ENCODE measurements at places on chromosomes 2 and 18.

DNA sequence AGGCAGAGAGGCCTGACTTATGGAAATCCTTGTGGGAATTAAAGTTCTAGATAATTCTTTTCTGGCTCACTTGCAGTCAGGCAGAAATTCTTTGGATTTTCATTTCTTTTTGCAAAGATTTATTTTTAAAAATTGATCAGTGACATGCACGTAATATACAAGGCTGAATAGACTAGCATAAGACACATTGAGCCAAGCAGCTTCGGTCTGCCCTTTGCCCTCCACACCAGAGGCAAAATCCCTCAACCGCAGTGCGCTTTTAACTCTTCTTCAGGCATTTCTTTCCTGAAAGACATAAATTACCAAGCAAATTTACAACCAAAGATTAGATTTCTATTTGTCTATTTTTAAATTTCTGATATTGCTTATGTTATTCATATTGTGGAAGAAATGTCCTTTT lies 227.9 kb downstream of the LOXHD1 start:
- DNase-seq, result no peak

GRCh38 chr18:4821801-4822200 lies 366.7 kb upstream of the DLGAP1 start:
- no peak for DNase-seq

DNA sequence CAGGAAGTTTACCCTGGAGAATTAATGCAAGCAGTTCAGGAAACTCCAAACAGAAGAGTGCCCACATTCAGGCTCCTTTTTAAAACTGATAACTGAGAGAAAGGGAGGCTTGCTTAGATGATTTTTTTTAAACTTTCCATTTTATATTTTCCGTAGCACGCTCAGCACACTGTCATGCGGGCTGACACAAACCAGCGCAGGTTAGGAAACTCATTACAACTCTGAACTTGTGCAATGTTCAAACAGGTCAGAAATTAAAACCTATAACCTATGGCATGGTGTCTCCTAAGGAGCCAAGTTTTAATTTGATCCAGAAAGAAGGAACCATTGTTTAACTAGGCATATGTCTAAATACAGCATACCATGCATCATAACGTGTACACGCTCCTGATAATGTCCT lies 117.7 kb upstream of the SMIM21 start:
- no peak for DNase-seq

DNA sequence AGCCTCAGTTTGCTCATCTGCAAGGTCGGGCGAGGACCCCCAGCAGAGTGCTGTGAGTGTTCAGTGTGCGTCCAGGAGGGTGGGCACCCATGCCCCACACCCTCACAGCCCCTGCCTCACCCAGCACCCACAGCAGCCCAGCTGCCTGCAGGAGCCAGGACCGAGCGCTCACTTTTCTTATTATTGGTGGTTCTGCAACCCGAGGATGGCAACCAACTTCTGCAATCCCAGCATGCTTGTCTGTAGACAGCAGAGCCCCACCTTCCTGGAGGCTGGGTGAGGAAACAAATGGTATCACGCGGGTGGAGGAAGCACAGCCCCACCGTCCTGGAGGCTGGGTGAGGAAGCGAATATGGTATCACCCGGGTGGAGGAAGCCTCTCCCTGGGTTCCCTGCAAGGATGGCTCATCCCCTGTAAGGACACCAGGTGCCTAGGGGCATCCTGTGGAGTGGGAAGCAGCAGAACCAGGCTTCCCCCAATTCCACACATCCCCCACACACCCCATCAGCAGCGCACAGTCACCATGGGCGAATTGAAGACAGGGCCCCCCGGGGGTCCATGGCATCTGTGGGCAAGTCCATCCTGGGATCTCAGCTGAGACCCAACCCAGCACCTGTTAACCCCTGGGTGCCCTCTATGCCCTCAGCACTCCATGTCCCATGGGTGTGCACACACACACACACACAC lies 220.5 kb upstream of the RAB6C start:
- no peak for DNase-seq

DNA sequence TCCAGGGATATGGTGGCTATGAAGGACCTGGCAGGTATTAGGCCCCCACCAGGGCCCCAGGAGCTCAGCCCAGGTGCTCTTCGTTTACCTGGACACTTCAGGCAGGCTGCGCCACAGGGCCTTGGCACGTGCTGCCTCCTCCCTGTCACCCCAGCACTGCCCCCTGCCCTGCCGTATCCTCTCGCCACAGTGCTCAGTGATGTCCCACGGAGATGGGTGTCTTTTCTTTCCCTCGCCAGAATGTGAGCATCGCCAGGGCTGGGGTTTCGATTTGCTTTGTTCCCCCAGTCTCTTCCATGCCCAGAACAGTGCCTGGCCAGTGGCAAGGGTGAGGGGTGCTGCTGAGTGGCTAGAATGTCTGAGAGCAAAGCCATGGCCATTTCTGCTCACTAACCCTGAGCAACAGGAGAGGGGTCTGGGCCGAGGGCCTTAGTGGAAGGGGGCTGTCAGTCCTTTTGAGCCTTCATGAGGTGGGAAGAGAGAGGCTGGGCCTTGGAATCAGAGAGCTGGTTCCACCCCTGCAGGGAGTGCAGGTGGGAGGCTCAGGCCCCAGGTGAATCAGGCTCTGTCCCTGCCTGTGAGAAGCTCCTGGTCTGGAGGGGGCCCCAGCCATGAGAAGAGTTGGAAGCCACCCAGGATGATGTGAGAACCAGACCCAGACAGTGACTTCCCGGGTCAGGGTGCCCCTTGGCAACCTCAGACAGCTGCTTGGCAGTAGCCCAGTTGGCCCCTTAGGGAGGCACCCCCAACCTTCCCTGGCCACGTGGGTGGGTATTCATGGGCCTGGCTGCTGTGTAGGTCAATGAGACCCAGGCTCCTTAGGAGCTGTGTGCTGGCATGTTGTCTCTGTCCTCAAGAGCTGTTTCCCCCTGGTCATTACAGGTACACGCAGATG lies 129.9 kb upstream of the HS6ST1 start:
- no peak for DNase-seq

DNA sequence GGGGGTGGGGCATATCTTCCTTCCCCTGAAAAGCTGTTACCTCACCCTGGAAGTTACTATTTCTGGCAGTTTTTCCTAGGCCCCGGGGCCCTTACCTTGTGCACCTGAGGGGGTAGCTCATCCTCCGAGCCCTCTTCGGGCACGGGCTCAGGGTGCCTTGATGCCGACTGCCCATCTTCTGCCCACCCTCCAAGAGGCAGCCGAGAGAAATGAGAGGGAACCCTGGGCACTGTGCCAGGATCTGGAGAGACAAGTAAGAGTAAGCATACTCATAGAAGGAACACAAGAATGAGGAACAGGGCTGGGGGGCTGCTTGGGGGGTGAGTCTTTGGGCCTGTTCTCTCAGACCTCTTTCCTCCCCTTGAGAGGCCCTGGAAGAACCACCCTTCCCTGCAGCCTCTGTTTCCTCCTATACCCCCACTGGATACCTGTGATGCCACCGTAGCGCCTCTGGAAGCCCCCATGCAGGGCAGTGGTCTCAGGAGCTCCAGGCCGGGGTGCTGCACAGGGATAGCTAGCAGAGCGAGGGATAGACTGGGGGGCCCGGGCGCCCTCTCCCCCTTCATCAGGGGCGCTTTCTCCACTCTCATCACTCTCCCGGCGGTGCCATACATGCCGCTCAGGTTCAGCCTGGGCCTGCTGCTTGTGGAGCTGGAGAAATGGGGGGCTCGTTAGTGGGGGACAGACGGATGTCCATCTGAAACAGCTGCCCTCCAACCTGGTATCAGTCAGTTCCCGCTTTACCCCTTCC lies 2.1 kb upstream of the ABCB6 start:
- DNase-seq, result no peak

GRCh38 chr18:74286106-74286855 lies 5.5 kb downstream of the CYB5A start:
- no peak for DNase-seq

- DNase-seq, result no peak
These were observed 34.4 kb upstream of the TTC32 start for GRCh38 chr2:19936203-19936602.

- DNase-seq, result no peak
These were observed 4.2 kb upstream of the CCNYL1 start for GRCh38 chr2:207706936-207707860.

- DNase-seq, result no peak
These were observed 163.7 kb upstream of the ACVR2A start for GRCh38 chr2:147681093-147681492.

- no peak for DNase-seq
These were observed 365.2 kb downstream of the CLIP4 start for GRCh38 chr2:29480426-29480825.

GRCh38 chr18:48806551-48807261 lies 144.1 kb downstream of the SMAD7 start:
- DNase-seq, result no peak

- DNase-seq, result no peak
These were observed 10.6 kb downstream of the PTPRM start for GRCh38 chr18:7577706-7578105.

GRCh38 chr2:161135951-161136593 lies 24.2 kb upstream of the TANK start:
- no peak for DNase-seq

DNA sequence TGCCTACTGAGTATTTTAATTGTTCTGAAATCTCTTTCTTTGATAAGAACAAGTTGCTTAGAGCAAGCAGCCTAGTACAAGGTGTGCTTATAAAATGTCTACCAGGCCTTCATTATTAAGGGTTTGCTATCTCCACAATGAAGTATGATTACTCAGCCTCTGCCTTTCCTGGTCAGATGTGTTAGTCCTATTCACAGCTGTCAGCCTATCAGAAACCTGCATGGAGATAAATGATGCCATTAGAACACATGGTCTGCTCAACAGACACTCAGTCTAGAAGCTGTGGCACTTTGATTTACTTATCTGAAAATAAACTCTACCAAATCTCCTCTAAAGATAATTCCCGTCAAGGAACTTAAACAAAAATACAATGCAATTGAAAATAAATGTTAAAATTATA lies 448.7 kb downstream of the ERBB4 start:
- DNase-seq, result no peak

GRCh38 chr18:59631583-59632181 lies 65.5 kb downstream of the CCBE1 start:
- no peak for DNase-seq

DNA sequence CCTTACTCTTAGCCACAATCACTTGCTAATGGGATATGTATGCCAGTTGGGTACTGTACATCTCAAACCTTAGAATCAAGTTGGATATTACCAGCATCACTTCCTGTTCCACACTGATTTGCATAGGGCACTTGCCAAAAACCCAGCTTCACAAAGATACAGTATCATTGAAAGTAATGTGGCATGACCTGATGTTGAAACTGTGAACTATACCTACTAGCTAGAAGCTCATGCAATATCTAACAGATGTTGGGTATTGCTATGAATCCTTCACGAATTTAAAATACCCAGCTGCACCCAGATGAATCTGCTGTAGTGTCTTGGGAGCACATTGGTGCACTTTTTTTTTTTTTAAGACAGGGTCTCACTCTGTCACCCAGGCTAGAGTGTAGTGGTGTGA lies 6.5 kb upstream of the STAMBP start:
- DNase-seq, result no peak

- DNase-seq, result no peak
These were observed at the start of gene ABCA12 for GRCh38 chr2:215138479-215138878. Gene ABCA12 (minus strand): TSS chr2:215138626. CDS start chr2:215138208, 418 bp downstream.

- no peak for DNase-seq
These were observed 681.1 kb upstream of the FANCL start for GRCh38 chr2:58922245-58922644.

- no peak for DNase-seq
These were observed 432.1 kb downstream of the LPIN1 start for GRCh38 chr2:12178289-12179080.

DNA sequence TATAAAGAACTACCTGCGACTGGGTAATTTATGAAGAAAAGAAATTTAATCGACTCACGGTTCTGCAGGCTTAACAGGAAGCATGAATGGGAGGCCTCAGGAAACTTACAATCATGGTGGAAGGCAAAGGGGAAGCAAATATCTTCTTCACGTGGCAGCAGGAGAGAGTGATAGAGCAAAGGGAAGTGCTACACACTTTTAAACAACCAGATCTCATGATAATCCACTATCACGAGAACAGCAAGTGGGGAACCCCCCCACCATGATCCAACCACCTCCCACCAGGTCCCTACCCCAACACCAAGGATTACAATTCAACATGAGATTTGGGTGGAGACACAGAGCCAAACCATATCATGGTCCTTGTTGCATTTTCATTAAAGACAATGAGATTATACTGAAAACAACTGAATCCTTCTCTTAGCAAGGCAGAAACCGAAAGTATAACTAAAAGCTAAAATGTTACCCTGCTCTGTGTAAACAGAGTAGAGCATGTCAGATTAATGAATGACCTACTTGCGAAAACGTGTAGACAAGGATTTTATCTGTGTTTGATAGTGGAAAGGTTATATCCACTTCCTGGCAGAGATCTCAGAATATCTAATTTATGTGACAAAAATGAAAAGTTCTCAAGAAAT lies 60.1 kb upstream of the RBBP8 start:
- no peak for DNase-seq

DNA sequence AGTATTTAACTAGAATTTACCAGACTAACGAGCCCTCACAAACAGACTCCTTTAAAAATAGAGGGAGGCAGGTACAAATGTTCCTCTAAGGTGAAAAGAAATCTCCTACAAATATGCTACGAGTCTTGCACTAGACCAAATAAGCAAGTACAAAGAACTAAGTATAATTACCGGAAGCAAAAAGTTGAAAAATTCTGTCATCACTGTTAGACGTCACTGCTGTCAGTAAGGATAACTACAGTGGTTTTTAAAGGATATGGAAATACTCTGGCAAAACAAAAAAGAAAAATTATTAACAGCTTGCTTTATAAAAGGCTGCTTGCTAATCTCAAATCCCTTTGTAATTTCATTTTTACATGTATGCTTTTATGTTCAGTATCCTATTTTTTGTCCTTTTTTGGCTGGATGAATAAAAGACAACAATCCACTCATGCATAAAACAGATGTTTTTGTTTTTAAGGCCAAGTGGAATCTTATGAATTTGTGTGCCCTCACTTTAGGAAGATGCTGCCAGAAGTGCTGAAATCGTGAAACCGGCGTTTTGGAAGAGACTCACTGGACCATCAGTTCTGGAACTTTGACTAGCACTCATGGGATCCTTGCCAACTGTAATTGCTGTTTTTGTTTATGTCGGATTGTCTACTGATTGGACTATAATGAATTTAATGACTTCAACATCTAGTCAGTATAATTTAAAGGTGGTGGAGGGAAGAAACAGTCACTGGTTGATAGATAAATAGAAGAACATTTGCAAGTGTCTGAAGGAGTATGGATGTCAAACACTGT lies 6.7 kb downstream of the ZNF521 start:
- peak; percentile 27 for DNase-seq

GRCh38 chr18:79695856-79696850 lies 16.6 kb downstream of the CTDP1 start:
- no peak for DNase-seq

DNA sequence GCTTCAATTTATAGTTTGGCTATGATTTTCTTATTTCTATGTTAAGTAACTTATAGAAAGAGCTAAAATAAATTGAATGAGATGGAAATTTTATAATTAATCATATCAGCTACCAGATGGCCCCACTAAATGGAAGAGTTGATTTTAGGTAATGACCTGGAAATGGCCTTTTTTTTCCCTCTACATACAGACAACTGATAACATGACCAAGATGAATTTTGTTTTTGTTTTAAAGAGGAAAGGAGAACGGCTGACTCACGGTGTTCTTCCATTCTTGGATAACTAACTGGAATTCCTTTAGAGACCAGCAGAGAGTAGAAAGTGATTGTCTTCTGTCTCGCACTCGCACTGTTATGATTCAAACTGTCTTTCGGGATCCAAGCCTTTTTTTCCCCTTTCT lies 91.0 kb downstream of the TMEM185B start:
- DNase-seq, result no peak

GRCh38 chr2:189633392-189633811 lies 27.9 kb upstream of the ASNSD1 start:
- no peak for DNase-seq

GRCh38 chr2:47129191-47129706 lies 25.9 kb downstream of the STPG4 start:
- no peak for DNase-seq

All from NCI-H1930 (cell line).